CD8-positive, alpha-beta T cell (primary cell): ENCODE measurements at places on chromosomes 4 and X.
A peak's percentile ranks its signal among the peaks of the same experiment; 100 is the strongest.

- DNase-seq: no peak
Observed at GRCh38 chr4:8524595-8525382, 55.4 kb upstream of the GPR78 start.

- DNase-seq: no peak
Observed at GRCh38 chr4:178778496-178778895, 1336.3 kb upstream of the AGA start.

DNA sequence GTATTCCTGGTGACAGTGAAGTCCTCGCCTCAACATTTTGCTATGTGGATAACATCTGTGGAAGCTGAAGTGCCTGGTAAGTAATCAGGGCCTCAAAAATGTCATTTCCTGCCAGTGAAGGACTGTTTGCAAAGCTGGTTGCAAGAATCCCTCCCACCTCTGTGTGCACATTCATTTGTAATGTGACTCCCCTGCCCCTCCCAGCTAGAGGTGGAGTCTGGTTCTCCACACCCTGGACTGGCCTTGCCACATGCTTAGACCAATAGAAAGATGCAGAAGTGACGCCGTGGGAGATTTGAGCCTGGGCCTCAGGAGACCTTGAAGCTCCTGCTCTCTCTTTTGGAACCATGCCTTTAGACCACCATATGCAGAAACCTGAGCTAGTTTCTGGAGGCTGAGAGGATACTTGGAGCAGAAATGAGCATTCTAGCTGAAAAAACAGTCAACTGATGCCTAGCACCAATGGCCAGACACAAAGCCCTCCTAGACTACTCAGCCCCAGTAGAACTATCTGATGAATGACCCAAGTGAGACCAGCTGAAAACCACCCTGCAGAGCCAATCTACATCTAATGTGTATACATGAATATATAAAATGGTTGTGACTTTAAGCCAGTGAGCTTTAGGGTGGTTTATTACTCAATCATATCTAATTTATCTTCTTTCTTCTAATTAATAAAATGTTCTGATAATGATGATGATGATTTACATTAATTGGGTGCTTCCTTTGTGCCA, 47.8 kb upstream of the CRMP1 start:
- no peak for DNase-seq

- no peak for DNase-seq
Observed at GRCh38 chrX:30248854-30249253, 1.9 kb downstream of the MAGEB1 start.

DNA sequence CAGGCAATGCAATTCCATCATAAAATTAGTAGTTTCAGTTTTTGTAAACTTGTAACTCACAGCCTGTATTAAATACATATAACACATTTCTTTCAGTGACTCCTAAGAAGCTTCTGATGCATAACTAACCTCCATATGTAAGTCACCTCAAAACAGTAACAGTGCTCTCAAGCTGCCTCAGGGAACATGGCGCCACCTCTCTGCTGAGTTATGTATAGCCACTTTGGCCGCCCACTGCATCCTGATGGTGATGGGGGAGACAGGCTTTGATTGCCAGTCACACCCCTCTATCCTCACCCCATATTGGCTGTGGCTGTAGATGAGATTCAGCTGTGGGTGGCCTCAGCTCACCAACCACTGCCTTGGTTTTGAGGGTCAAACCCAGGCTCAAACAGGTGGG, 54.3 kb downstream of the LRBA start:
- peak; percentile 4 for DNase-seq

- DNase-seq: no peak
Observed at GRCh38 chrX:13888284-13888683, 71.4 kb upstream of the GPM6B start.

GRCh38 chr4:26533685-26534084, 43.4 kb upstream of the CCKAR start:
- no peak for DNase-seq

- no peak for DNase-seq
Observed at GRCh38 chr4:181858741-181859140, 384.5 kb upstream of the TENM3 start.

DNA sequence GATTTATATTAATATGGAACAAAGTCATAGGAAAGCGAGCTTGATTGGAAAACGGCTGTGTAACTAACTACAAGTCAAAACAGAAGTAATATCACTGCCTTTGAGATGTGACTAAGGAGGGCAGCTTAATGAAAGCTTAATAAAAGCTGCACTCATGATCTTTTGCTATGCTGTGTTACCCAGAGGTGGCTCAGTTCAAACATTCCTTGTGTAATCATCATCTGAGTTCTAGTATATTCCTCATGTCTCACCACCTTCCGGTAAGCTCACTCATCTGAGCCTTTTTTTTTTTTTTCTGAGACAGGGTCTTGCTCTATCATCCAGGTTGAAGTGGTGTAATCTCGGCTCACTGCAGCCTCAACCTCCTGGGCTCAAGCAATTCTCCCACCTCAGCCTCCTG, 5.0 kb downstream of the GRPEL1 start:
- DNase-seq: no peak

DNA sequence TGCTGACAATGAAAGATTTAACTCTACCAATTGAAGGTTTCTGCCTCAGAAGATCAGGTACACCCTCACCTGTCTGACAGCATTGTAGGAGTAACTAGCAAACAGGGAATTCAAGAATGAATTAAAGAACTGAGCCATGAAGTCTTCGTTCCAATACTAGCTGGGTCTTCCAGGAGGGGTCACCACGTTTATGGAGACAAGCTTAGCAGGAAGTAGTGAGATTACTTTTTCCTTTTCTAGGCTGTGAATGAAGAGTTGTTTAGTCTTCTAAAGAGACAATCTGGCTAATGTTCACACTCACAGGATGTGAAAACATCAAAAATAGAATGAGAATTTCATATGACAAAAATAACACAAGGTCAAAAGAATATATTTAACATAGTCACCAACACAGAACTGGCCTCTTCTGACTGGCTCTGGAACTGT, 54.9 kb downstream of the REELD1 start:
- DNase-seq: no peak

DNA sequence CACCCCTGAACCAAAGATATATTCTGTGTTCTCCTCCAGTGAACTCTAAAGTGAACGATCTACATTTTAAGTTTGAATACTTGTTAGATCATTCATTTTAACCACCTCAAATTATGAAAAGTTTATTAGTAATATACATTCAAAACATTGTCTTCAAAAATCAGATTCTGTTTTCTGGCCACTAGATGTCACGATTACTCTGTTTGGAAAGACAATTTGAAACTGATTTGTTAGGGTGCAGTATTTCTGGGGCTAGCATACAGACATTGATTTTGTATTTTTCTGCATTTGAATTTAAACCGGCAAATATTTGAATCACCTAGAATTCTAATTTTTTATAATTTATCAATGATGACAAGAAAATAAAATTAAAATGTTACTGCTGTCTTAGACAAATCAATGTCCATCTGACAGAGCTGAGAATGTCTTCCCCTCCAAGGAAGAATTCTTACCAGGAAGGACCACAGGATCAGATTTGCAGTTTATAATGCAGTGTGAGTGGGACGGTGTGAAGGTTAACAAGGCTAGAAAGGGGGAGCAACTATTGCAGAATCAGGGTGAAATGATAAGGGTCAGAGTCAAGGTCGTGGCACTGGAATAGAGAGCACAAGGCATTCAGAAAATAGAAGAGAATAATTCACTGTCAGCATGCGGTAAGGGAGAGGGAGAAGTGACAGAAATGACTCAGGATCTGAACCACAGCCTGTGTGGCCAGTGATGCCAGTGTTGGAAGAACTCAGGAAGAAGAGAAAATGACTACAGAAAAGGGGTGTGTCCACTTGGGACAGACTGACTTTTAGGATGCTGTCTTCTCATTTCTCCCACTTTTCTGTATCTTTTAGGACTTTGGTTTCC, 91.6 kb downstream of the ANXA10 start:
- DNase-seq: no peak

DNA sequence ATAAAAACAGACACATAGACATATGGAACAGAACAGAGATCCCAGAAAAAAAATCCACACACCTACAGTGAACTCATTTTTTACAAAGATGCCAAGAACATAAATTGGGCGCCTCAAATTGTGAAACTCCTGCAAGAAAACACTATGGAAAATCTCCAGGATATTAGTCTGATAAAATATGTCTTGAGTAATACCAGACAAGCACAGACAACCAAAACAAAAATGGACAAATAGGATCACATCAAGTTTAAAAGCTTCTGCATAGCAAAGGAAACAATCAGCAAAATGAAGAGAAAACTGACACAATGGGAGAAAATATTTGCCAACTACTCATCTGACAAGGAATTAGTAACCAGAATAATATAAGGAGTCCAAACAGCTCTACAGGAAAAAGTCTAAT, 337.3 kb upstream of the DIPK2B start:
- DNase-seq: no peak

- no peak for DNase-seq
Observed at GRCh38 chr4:18691431-18692200, 670.1 kb upstream of the LCORL start.

DNA sequence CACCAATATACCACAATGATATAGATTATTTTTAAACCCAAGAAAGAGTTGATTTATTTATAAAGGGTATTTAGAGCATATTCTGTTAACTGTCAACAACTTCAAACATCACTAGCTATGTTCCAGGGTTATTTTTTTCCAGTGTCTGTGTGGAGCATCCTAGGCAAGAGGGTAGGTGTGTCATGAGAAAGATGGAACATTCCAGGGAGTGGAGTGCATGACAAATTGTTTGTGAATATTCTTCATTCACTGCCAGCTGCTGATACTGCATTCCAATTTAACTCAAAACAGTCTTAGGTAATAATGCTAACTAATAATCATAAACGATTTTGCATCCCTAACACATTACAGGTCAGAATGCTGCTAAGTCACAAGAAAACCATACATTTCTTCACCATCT, 148.7 kb upstream of the RASGEF1B start:
- DNase-seq: no peak

DNA sequence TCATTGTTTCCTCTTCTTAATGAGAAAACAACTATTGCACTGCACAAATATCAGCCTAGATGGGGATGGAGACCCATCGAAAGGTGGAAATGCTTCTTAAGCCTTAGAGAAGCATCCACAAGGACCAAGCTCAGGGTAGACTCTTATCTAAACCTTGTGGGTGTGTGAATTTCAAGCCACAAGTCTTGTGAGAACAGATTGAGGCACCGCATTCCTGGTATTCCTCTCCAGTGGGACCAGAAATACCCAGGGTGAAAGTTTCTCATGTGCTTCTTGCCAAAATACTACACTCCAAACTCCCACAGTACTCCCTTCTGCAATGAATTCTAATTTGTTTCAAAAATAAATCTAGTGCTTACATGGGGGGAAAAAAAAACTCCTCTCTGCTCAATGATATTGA, 375.6 kb downstream of the PDGFC start:
- DNase-seq: no peak

DNA sequence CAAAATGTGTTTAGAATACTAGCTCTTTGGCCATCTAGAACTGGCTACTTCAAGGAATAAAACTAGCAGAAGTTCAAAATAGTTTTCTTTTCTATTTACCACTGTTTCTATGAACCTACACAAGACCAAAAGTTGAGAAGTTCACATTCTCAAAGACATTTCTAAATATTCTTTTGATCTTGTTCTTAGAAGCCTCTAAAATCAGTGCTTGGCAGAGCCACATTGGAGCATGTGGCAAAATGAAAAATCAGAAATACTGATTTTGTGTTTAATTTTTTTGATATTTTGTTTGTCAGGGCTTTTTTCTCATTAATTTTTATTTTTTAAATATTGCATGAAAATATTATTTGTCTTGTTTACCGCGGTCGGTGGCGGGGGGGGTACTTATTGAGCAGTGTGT, 853.8 kb upstream of the INTU start:
- no peak for DNase-seq

- no peak for DNase-seq
Observed at GRCh38 chr4:151436093-151436518, 27.1 kb downstream of the FHIP1A start.

DNA sequence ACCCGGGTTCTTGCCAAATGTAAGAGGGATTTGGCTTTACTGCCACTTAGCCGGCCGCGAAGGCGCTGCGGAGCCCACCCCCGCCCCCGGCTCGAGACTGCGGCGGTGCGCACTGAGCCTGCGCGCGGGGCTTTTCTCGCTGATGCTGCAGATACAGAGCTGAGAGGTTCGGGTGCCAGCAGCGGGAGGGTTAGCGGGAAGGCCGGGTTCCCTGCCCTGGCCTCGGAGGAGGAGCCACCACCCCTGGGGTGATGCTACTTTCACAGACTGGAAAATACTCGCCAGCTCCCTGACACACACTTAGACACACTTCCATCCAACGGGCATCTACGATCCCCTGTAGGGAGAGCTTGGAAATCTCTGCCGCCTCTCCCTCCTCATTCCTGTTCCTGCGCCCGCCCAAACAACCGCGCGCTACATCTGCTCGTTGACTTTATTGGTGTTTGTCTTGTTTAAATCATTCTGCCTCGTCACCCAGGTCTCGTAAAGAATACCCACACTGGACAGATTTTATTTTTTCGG, 2.1 kb upstream of the PCDH7 start:
- DNase-seq: no peak

GRCh38 chr4:150001815-150002214, 76.4 kb upstream of the DCLK2 start:
- no peak for DNase-seq

DNA sequence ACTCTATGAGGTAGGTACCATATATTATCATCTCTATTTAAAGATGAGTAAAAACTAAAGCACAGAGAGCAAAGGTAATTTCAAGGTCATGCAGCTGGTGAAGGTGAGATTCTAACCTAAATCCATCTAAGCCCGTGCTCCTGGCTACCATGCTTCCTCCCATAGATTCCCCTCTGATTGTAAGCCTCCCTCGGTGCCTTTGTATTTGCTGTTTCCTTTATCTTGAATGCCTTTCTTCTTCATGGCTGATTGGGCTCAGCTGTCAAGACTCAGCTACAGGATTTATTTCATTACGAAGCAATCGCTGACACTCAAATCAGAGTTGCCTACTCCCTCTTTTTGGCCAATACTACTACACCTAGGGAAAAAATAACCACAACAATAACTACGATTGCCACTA, 217.1 kb downstream of the ARAP2 start:
- DNase-seq: no peak

DNA sequence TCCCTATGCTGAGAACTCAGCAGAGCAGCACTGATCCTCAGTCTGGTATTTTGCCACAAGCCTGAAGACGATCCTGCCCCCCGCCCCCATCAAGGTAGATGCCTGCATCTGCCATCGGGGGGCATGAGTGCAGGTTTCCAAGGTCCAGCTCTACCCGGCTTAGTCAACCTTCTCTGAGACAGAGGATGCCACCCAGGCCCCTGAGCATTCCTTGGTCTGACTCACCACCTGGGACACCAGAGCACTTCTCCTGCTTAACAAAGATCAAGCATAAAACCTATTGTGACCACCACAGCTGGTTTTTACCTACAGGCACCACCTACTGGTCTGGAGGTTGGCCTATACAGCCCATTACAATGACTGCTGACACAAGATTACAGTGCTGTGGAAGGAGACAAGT, 1168.1 kb downstream of the PCDH19 start:
- DNase-seq: no peak

GRCh38 chr4:74874753-74875367, 58.1 kb upstream of the PARM1 start:
- DNase-seq: no peak

- DNase-seq: no peak
Observed at GRCh38 chrX:20952180-20952579, 422.0 kb upstream of the CNKSR2 start.

GRCh38 chrX:83759872-83760271, 101.1 kb upstream of the CYLC1 start:
- DNase-seq: no peak

GRCh38 chr4:158157412-158157811, 15.4 kb downstream of the GASK1B start:
- no peak for DNase-seq
